Activated effector memory CD4-positive, alpha-beta T cell treated with anti-CD3 and anti-CD28 coated beads, Interleukin-2, amount 50 U/mL, for 16 hours (primary cell): ENCODE measurements at places on chromosomes 16 and 17.

GRCh38 chr17:57925361-57925990, 29.7 kb downstream of the CUEDC1 start:
- DNase-seq = no peak

DNA sequence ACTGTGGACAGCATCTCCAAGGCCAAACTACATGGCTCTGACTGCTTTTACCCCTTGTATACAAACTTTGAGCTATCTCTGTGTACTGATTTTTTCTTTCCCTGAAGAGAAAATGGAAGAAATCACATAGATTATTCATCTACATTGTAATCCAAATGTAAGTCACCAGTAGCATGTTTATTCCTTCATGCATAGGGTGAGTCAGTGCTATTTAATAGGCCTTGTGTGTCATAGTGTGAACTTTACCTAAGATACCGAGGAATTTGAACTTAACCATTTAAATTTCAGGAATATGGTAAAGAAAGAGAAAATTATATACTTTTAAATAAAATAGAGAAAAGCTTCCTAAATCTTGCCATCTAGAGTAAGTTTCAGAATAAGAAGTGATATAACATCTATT, 16.5 kb downstream of the PHKB start:
- no peak for DNase-seq

- DNase-seq = no peak
Measured at GRCh38 chr16:81530814-81531213, 86.2 kb downstream of the CMIP start.

DNA sequence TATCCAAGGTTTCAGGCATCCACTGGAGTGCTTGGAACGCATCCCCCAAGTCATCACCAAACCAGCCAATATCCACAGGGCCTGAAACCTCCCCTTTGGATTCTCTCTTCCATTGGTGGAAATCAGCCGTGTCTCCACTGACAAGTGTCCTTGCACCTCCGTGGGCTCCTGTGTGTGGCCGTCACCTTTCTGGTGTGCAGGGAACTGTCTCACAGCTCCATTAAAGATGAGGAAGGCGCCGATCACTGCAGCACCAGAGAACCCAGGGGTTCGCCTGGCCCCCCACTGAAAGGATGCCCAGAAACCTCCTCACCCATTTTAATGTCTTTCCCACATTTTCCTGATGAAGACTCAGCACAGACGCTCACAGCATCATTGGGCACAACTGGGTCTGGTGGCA, 17.8 kb upstream of the METRNL start:
- peak; percentile 31 for DNase-seq

DNA sequence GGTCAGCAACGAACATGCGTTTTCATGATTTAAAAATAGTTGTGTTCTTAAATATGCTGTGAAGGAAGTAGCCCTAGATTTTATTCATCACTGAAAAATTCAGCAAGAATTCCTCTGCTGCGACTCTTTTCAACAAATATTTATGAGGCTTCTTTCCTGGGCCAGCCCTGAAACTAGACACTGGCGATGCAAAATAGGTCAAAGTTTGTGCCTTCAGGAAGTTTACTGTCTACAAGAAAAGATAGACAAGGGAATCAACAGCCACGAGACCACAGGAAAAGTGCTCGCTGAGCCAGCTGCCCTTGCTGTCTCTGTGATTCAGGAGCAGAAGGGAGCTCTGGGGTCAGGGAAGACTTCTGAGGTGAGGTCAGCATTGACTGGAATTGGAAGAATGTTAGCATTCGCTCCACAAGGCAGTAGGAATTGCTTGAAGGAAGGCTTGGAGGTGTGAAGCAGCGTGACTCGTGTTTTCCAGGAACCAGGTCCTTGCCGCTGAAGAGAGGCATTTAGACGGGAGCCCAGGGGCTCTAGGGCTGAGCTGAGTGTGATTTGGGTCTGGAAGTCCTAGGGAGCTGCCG, 1.9 kb upstream of the RPL26 start:
- no peak for DNase-seq

DNA sequence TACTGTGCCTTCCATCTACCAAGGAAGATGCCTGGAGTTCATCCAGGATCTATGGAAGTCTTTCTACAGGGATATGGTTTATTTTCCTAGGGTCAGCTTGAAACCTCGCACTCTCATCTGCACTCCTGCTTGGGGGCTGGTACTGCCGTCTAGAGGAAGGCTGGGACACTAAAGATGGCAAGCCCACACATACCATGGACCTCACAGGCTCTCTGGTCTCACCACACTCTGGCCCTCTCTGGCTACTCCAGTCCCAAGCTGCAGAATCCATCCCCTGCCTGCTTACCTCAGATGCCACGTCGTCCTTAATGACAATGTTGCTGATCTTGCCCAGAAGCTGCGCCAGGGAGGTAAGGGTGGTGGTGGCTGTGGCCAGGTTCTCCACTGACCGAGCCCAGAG, 2.1 kb upstream of the UNC119 start:
- DNase-seq = no peak

DNA sequence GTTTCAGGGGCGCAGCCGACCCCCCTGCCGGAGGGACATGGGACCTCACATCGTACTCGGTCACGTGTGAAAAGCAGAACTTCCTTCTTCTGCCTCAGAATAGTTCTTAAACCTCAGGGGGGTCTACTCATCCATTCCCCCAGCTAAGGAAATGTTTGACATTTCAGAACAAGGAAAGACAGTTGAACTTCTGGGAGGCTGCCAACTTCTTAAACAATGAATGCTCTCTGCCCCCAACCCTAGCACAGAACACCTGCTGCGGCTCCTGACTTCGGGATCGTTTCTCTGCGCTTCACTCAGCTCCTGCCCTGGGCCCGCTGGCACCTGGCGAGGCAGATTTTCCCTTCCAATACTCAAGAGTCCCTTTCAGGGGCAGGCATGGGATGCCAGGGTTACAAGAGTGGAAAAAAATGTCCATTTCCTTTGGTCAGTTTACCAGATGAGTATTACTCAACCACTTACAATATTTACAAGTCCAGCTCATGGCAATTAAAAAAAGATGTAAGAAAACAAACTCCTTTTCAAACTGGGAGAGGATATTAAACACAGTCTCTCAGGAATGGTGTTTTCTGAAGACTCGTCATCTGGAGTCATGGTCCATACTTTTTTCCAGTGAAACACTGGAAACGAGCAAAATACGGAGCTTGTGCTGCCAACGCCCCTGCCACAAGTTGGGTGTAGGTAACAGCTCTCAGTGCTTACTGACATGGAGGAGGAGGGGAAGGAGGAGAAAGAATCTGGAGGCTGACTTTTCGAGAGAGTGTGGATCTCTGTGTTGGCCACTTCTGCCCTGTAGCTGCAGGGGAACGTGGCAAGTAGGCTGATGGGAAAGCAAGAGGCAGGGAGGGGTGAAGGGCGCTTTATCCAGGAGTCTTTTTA, 235.7 kb downstream of the NTN1 start:
- DNase-seq = no peak

GRCh38 chr17:79064026-79064425, 10.6 kb upstream of the ENGASE start:
- DNase-seq = peak; percentile 41

GRCh38 chr17:56896968-56897359, 16.9 kb downstream of the TRIM25 start:
- DNase-seq = no peak

DNA sequence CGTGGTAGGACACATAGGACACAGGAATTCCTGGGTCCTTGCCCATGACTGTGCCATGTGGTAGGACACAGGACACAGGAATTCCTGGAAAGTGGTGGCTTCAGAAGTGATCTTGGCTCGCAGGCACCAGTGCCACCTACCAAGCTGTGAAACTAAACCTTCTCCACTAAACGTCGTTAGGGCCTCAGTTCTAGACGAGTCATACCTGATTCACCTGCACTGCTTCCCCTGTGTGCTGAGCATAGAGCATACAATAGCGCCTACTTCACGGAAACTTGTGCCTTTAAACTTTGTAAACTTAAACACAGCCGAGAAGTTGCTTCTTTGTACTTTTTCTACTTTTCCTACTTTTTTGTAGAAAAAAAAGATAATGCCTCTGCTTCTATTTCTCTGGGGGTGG, 4.8 kb downstream of the SOX8 start:
- DNase-seq = no peak

DNA sequence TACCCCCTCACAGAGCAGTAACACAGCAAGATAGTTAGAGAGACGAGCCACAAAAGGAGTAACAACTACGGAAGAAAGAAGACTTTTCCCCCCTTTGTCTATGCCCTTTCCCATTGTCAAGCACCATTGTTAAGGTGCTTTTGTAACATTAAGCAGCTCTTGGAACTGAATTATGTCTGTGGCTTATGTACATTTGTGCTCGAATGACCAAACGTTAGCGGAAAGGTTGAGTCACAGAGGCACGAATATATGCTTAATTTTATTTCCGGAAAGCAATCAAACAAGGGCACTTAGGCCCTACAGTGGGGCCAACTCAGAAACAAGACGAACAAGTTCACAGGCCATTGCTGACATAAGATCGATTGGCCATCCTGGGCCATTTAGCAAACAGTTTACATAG, 109.5 kb downstream of the ANKFN1 start:
- DNase-seq = no peak

- DNase-seq = peak; percentile 77
Measured at GRCh38 chr17:44522883-44523671, 19.9 kb upstream of the GPATCH8 start.

- DNase-seq = no peak
Measured at GRCh38 chr17:34725008-34725407, 145.6 kb downstream of the TMEM132E start.
